Stimulated activated CD4-positive, alpha-beta T cell treated with anti-CD3 and anti-CD28 coated beads, TNF-alpha, amount 100 ng/mL, for 1 hour (primary cell): ENCODE measurements at places on chromosomes 11 and 22.

DNA sequence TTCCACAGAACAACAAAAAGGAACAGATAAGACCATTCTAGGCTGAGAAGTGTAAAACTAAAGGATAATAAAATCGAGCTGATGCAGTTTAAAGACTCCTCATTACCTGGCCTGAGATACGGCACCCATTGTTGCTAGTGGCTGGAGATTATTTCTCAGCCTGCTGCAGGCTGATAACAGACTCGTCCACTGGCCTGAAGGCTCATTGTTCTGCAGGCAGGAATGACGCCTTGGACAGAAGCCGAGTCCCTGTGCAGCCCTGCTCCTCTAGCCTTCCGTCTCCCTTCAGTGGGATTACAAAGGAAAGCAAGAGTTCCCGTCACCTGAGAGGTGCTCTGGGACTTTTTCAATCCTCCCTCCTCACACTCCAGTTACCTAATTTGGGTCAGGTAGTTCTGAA lies 1065.3 kb downstream of the OPCML start:
- DNase-seq = no peak

GRCh38 chr22:41758231-41758630 lies 42.2 kb upstream of the CCDC134 start:
- no peak for DNase-seq

- no peak for DNase-seq
Observed at GRCh38 chr11:79431535-79431934, 9.3 kb downstream of the TENM4 start.

- DNase-seq = no peak
Observed at GRCh38 chr11:95924414-95924760, 480 bp upstream of the MTMR2 start.

DNA sequence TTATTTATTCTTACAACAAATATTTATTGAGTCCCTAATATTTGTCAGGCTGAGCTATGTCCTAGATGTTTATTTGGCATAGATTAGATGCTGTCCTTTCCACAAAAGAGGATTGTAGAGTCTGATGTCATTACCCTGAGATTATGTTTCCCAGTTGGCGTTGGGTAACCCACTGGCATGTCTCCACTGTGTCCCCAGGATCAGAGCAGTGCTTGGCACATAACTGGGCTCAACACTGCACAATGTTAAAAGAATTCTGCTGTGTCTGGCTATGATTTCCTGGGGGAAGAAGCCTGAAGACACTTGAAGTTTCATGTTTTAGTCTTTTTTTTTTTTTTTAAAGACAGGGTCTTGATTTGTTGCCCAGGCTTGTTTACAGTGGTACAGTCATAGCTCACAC lies 4.0 kb downstream of the RCN1 start:
- DNase-seq = no peak

GRCh38 chr11:110529043-110529442 lies 99.3 kb downstream of the FDX1 start:
- no peak for DNase-seq

GRCh38 chr11:3613998-3614741 lies 27.6 kb downstream of the ART5 start:
- no peak for DNase-seq

GRCh38 chr22:32340411-32340810 lies 17.3 kb upstream of the RFPL3 start:
- DNase-seq = no peak

DNA sequence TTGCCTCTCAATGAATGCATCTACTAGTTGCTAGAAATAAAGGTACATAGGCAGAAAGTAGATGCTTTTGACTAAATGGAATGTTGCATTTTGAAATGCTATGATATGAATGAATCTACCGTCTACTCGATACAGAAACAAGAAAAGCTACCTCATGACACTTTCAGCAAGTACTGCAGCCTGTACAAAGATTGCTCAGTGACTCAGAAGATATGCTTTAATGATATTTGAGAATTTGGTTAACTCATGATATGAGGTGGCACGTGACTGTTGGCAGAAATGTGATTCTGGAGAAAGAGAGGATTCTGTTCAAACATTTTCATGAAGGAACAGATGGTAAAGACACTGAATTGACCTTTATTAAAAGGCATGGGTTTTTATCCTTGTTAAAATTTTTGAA lies 76.0 kb downstream of the HSD17B12 start:
- no peak for DNase-seq

DNA sequence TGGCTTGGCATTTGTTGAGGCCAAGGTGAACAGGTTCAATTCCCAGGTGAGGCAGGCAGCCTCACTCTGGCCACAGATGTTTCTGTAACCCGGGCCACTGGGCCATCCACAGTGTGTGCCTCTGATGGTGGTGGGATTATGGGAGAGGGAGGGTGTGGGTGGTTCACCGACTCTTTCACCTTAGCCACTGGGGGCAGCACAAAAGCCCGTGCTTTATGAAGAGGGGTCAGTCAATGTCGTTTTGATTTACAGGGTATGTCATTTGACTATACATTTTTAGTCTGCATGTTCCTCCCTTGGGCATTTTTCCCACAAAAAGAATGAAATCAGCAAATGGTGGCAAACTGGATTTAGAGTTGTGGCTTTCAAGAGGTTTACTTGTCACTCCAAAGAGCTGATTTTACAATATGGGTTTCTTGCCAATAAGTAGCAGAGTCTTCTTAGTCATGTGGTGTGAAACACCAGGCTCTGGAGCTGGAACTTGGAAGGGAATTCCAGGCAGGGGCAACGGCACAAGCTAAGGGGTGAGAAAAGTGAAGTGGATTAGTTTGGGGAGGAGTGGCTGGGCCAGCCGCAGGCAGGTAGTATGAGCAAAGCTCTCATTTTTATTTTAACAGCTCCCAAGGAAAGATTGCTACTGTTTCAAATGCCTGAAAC lies 217.8 kb upstream of the ZBED5 start:
- no peak for DNase-seq

DNA sequence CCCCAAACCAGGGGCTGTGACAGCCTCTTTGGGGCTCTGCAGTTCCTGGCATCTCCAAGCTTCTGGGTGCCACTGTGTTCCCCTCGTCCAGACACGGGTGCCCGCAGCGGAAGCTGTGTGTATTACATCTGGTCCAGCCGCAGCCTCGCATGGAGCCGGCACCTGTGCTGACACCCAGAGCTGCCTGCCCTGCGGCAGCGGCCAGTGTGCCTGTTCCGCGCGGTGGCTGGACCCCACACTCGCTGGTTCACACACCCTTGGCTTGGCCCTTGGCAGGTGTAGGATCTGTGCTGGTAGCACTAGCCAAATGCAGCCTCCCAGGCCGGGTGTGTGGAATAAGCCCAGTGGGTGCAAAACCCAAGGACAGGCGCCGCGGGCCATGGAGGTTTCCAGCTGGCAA lies 24.5 kb upstream of the RNASEH2C start:
- DNase-seq = no peak

- no peak for DNase-seq
Observed at GRCh38 chr11:130144861-130145281, 14.7 kb upstream of the ST14 start.

DNA sequence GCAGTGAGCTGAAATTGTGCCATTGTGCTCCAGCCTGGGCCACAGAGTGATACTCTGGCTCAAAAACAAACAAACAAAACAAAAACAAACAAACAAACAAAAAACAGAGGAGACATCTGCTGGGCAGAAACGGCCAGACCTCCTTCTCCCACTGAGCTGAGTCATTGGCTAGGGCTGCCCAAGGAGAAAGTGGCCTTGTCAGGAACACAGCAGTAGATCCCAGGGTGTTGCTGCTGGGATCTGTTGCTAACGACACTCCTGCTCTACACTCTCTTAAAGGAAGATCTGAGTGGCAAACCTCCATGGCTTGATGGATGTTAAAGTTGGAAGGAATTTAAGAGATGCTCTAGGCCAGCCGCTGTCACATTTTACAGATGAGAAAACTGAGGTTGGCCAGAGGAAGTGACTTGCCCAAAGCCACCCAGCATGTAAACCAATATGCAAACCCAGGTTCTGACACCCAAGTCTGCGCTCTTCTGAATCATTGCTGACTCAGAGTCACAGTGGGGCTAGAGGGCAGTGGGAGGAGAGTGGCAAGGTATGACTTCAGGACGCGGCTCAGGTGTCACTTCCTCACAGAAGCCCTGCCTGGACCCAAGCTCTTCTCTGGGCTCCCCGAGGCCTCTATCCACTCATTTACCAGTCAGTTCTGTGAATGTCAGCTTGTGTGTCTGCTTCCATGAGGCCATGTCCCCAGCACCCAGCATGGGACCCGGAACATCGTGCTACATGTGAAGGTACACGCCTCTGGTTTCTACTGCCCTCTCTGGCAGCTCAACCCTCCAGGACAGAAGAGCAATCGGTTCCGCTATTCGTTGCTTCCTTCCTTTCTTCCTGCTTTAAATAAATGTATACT lies 11.3 kb upstream of the GDPD5 start:
- no peak for DNase-seq

- peak; percentile 45 for DNase-seq
Observed at GRCh38 chr11:121426476-121427399, 25.4 kb upstream of the SORL1 start.

DNA sequence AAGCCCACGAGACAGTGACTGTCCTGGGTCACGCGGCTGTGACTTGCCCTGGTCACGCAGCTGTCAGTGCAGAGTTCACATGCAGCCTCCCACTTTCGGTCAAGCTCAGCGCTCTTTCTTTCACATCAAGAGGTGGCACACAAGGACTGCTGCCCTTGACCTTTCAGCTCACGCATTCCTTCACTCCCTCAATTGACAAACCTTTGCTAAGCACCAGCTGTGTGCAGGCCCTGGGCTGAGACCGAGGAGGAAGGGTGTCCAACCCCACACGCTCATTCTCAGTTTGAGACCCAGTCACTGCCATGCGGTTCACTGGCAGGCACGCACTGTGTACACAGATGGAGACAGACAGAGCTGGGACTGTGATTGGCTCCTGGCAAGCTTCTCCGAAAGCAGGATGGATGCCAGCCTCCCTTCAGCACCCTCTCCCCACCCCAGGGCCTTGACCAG lies 70.3 kb downstream of the SCUBE1 start:
- DNase-seq = no peak

DNA sequence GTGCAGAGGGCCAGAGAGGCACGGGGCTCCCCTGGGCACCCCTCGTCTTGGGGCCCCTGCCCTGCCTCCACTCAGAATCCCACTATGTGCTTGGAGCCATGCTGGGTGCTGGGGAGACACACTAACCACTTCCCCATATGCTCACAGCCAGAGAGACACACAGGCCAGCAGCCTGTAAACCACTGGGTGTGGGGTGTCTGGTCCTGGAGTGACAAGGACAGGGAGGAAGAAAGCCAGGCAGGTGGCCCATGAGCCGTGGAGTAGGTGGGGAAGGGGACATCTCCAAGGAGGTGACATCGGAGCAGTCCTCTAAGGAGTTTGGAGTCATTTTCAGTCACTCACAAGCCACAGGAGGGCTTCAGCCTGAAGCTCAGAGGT lies 58.9 kb downstream of the CDKN1C start:
- no peak for DNase-seq

- no peak for DNase-seq
Observed at GRCh38 chr11:44778195-44779100, 51.7 kb downstream of the TSPAN18 start.

- DNase-seq = no peak
Observed at GRCh38 chr11:122743097-122743741, 87.7 kb downstream of the UBASH3B start.

DNA sequence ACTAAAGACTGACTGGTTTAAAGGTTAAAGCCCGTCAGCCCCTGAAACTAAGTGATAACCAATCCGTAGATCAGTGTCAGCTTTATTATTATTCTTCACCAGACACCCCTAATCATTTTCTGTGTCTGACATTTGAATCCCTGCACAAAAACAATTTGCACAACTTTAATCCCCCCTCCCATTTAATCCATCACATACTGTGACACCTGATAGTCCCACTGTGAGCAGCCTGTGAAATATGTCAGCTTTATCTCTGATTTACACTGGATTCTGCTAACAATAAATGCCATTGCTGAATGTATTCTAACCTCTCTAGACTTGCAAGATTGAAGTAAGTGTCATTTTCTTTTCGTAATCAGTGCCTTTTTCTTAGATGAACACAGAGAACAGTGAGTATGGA lies 2089.0 kb upstream of the RAG2 start:
- no peak for DNase-seq

DNA sequence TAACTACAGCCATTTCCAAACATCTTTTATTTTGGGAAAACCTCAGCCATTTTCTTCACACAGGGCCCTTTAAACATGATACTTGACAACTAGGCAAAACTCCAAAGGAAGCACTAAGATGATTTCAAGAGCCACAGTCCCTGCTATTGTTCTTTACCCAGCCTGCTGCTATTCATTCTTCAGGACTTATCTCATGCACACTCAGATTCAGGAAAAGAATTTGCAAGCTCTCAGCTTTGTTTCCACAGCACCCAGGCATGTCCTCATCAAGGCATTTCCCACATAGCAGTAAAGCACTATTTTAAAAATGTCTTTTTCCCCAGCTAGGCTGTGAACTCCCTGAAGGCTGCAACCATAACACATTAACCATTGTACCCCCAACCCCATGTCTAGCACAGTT lies 609.3 kb upstream of the CCDC90B start:
- DNase-seq = no peak

- no peak for DNase-seq
Observed at GRCh38 chr11:125085301-125086081, 22.4 kb downstream of the SLC37A2 start.

GRCh38 chr11:55942785-55943392 lies 6.7 kb upstream of the OR5I1 start:
- no peak for DNase-seq

GRCh38 chr11:133235381-133235780 lies 296.9 kb downstream of the OPCML start:
- no peak for DNase-seq

- no peak for DNase-seq
Observed at GRCh38 chr22:37418627-37419369, 8.5 kb downstream of the ELFN2 start.

GRCh38 chr11:85787809-85788760 lies 22.9 kb downstream of the SYTL2 start:
- no peak for DNase-seq

- no peak for DNase-seq
Observed at GRCh38 chr11:8283465-8284230, 20.0 kb upstream of the LMO1 start.

- DNase-seq = no peak
Observed at GRCh38 chr11:126716456-126717083, 284.0 kb downstream of the KIRREL3 start.

- DNase-seq = no peak
Observed at GRCh38 chr11:134342572-134343340, 11.0 kb downstream of the GLB1L2 start.

DNA sequence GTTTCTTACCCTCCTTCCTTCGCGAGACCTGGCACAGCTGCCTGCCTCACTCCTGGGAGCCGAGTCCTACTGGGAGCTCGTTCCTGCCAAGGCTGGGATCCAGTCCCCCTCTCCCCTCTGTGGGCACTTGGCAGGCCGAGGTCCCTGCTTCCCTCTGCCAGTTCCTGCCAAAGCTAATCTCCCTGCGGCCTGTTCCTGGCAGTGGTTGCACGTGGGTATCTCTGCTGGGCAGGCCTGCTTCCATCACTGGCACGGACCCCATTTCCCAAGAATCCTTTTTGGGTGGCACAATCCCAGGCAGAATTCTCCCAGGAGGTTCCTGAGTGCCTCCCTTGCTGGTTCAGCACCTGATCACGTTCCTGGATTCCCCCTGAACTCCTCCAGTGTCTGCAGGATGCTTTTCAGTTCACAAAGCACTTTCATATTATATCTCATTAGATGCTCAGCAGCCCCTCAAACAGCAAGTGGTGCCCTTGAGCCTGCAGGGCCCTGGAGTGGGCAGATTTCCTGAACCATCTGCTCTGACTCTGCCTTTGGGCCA lies 96.5 kb downstream of the RRM1 start:
- DNase-seq = no peak
